ENCODE measurements at places on chromosomes 12 and 14.

DNA sequence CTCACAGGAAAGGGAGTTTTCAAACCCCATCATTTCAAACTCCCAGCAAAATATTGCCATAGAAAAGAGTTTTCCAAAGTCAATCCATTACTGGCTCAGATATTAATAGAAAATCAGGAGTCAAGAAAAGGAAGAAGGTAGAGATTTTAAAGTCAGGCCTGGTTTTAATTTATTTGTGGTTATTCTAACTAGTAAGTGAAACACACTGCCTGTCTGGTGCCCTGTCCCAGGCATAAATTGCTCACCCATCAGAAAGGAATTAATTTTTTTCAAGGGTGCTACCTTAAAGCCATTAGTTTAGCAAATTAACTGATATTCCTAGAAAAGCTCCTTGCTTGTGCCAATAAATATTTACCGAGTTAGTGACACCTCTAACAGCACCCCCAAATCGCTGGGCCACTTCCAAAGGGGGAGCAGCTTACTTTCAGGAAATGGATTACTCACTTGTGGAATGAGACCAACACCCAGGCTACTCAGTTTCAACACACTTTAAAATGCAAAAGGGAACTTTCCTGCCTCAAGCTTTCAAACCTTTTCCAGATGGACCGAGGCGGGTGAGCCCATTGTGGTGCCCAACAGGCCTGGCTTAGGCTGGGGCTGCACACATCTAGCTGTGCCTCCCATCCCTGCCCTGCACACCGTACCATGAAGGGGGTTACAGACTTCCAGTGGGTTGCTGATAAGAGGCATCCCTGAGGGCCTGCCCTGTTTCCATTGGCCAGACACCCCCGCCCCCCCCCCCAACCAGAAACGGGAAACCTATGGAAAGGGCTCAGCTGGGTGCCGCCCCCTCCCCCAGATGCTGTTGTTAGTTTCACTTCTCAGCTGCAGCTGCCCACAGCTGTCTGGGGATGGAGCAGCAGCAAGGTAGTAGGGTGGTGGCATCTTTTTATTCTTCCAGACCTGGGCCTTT lies 117.2 kb downstream of the SAMD4A start:
- no peak for DNase-seq

GRCh38 chr12:96751626-96752025 lies 155.4 kb upstream of the NEDD1 start:
- no peak for DNase-seq

GRCh38 chr14:54804538-54805041 lies 98.0 kb downstream of the GCH1 start:
- DNase-seq, result no peak

DNA sequence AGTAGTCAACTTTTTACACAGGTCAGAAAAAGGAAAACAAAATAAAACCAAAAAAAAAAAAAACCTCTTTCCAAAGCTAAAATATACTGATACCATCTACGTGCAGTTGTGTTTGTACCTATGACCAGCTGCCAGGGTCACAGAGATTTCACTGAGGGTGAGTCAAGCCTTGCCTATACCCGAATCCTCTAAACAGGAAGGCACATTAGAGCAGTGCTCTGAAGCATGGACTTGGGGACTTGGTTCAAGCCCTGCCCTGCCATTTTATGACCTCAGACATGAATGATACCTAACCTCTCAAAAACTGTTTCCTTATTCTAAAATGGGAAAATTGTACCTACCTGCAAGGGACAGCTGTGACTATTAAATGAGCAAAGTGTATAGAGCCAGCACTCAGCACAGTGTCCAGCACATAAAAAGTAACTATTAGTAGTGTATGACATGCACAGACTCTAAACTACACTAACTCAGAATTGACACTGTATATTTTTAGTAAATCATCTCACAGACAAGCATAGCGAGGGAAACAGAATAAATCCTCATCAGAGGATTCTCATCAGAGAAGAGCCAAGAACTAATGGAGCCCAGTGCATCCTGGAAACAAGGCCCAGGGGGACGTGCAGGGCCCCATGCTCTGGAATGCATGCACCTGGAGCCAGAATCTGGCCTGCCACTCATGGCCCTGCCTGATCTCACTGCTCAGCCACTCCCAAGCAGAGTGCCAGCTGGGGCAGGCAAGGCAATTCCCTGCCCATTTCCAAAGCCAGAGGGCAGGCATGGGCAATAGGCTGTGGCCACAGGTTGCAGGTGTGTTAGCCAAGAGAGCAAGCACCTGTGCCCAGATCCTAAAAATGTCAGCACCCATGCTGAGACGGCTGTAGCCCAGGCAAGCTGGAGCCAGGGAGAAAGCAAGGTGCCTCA lies 57.0 kb downstream of the NT5DC3 start:
- no peak for DNase-seq

DNA sequence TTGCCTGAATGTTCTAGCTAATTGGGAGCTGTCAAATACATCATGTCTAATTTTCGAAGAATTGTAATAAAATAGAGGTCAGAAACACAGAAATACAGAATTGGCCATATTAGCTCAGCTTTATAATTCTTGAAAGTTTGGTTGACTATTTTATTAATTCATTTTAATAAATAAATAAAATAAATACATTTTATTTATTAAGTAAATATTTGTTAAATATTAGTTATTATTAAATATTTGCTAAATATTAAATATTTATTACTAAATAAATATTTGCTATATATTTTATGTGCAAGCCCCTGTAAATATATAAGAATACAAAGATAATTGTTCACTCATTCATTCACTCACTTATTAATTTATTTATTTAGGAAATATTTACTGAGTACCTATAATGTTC lies 231.3 kb downstream of the SSPN start:
- DNase-seq, result no peak

DNA sequence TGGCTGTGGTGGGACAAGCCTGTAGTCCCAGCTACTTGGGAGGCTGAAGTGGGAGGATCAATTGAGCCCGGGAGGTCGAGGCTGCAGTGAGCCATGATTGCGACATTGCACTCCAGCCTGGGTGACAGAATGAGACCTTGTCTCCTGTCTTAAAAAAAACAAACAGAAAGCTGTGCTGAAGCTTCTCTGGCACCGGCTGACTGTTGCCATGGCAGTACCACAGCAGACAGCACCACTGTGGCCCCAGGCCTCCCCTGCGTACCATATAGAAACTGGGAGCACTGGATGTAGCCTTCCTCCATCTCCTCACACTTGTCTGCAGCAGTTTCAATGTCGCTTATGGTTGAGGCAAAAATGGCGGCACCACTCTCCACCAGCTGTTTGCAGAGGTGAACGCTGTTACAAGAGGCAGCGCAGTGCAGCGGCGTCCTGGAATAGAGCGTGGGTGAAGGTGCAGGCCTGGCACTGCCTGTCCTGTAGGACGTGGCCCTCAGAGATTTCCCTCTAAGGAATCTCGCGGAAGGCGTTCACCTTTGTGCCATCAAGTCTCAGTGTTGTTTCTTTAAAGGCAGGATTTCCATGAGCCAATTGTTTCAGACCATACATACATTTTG lies 21.9 kb downstream of the ZFYVE21 start:
- DNase-seq, result no peak

DNA sequence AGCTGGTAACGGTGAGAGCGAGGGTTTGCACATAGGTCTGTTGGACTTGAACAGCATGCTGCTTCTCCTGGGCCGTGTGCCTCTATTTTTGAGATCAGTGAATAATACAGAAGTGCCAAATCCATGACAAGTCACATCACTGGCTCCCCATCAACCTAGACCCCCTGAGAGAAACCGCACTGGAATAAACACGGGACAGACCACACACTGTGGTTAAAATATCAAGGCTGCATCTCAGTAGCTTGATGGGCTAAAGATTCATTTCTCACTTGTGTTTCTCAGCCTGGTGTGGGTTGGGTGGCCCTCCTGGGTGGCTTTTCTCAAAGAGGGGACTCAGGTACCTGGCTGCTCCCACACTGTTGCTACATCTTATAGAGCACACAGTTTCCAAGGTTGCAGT lies 191.0 kb downstream of the DICER1 start:
- DNase-seq, result no peak

GRCh38 chr14:104304451-104305351 lies 166.3 kb downstream of the KIF26A start:
- DNase-seq, result no peak

- DNase-seq, result no peak
Observed at GRCh38 chr12:62436164-62436503, 30.5 kb upstream of the MON2 start.

- DNase-seq, result no peak
Observed at GRCh38 chr12:30643366-30643765, 52.3 kb downstream of the IPO8 start.

DNA sequence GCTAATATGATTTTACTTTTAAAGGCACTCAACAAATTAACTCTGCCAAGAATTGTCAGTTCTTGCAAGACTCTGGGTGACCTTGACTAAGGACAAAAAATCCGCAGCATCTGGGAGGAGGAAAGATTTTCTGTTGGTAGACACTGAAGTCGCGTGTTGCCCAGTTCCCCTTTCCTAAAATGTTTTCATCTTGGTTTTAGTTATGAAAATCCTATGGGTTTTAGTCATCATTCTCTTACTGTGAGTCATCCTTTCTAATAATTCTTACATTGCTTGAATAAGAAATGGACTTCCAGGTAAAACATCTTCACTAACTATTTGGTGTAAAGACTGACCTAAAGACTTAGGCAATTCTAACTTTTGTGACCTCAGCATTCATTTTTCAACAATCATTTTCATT lies 9.1 kb downstream of the GSG1 start:
- DNase-seq, result no peak

DNA sequence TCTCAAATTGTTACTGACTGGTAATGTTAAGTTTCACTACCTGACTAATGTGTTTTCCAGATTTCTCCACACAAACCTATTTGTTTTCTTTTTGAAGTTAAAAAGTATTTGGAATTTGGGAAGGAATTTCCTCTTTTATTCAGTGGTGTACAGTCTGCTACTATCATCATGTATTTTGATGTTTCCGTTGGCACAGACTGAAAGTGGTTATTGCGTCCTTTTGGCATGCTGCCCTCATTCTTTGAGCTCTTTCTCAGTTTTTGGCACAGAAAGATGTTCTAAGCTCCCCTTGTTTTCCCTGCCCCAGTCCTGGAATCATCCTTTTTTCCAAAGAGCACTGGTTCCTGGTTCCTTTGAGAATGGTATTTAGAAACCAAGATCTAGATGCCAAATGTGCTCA lies 31.4 kb upstream of the RTRAF start:
- no peak for DNase-seq

DNA sequence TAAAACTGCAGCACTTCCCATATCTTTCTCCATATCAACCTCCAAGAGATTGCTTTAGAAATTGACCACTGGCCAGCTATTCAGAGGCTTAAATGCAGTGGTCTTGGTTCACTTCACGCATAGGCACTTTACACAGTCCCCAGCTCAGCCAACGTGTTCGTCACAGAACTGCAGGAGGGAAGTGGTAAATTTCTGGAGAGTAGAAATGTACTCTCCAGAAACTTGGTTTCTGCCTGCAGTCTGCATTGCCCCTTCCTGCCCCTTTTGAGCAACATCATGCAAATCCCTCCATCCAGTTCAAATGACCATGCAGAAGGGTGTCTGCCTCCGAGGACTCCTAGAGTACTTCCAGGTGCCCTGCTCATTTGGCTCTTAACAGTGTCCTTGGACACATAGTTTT lies 42.7 kb upstream of the NEDD1 start:
- no peak for DNase-seq

- no peak for DNase-seq
Observed at GRCh38 chr12:24742378-24742777, 206.5 kb downstream of the BCAT1 start.

DNA sequence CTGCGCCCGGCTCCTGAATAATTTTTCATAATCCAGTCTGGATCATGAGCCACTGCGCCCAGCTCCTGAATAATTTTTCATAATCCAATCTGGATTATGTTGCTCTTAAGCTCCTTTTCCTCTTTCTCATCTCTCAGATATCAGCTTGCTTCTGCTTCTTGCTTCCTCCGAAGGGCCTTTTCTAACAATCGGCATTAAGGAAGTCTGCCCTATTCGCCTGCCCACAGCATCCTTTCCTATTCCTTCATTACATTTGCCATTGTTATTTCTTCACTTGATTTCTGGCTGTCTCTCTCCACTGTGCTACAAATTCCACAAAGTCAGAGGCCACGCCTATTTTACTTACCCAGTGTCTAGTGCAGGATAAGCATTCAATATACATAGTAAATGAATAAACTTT lies 83.5 kb downstream of the TTC7B start:
- DNase-seq, result no peak

DNA sequence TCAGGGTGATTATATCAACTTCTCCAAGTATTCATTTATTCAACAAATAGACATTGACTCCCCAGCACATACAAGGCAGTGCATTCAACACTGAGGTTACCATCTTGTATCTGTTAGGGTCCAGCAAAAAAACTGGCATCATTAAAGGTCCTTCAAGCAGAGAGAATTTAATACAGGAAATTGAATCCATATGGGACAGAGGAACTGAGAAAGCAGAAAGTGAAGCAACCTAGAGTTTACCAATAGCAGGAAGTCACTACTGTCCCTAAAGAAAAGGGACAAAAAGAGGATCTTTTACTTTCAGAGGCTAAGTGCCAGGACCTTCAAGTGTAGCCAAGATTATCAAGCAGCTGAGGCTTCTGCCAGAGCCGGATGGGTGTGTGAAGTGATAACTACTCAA lies 237.8 kb upstream of the TBX3 start:
- DNase-seq, result no peak

DNA sequence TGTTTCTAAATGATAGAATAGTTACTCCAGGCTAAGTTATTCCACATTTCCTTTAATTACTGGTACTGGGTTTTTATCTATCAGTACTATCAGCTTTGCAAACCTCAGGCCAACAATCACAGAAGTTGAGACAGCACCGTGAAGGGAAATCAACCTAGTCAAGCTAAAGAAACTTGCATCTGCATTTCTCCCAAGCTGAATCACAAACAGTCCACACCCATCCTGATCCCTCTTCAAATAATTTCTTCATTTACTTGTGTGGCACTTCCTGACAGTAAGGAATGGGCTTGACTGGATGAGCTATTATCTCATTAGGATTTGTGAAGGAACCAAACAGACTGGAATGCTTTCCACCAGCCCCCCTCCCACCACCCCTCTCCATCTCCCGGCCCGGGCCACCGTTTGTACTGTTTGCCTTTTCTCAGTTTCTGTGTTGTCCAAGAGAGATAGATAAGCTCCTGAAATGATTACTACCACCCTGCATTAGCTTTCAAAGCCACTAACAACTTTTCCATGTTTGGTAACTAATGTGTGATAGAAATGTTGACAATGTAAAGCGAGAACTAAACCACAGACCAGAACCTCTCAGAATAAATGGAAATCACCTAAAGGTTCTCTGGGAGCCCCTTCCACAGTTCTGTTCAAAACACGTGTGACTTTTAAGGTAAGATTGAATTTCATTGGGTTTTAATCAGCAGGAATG lies 236.3 kb downstream of the SLC25A21 start:
- DNase-seq, result no peak
